ENCODE measurements at places on chromosomes 4 and X.

- no peak for DNase-seq
Observed at GRCh38 chr4:19807505-19807904, 444.2 kb upstream of the SLIT2 start.

DNA sequence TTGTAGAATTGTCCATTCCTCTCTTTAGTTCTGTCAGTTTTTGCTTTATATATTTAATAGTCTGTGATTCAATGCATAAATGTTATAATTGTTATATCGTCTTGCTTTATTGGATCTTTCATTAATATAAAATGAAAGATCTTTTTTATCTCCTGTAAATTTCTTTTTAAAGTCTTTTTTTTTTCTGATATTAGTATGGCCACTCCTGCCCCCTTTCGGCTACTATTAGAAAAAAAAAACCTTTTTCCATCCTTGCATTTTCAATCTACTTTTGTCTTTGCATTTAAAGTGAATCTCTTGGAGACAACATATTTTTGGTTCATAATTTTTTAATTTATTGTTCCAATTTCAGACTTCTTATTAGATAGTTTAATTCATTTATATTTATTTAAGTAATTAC is 677.4 kb upstream of the NDST4 start:
- no peak for DNase-seq

- no peak for DNase-seq
Observed at GRCh38 chr4:176217510-176217909, 22.1 kb upstream of the SPATA4 start.

- DNase-seq = no peak
Observed at GRCh38 chr4:102318526-102318925, 26.8 kb downstream of the SLC39A8 start.

DNA sequence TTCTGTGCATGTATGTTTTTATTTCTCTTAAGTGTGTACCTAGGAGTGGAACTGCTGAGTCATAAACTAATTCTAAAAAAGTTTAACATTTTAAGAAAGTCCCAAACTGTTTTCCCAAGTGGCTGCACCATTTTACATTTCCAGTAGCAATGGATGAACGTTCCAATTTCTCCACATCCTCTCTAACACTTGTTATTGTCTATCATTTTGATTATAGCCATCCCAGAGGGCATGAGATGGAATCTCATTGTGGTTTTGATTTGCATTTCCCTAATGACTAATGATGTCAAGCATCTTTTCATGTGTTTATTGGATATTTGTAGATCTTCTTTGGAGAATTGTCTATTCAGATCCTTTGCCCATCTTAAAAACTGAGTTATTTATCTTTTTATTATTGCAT is 82.5 kb downstream of the PPEF1 start:
- DNase-seq = no peak

GRCh38 chr4:147822128-147822527 is 90.2 kb downstream of the ARHGAP10 start:
- DNase-seq = no peak

GRCh38 chrX:113473418-113473817 is 632.8 kb upstream of the AMOT start:
- DNase-seq = no peak

- DNase-seq = peak; percentile 26
Observed at GRCh38 chr4:149264093-149264733, 551.4 kb downstream of the IQCM start.

- DNase-seq = peak; percentile 6
Observed at GRCh38 chr4:80336582-80336981, 1.1 kb downstream of the CFAP299 start.

DNA sequence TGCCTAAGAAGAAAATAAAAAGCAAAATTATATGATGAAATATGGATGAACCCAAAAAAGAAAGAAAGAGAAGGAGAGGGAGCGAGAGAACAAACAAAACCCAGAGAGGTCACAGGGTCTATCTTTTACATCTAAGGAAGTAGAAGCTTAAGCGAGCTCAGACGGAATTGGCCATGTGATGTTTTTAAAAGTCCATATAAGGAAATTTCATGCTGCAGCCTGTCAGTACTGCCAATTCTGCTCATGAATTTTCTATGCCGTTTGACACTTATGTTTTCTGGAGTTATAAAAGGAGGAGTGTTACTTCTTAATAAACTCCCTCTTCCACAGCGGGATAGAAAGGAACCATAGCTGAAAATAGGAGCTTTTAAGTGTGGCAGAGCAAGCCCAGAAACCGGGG is 32.9 kb upstream of the DCX start:
- no peak for DNase-seq

DNA sequence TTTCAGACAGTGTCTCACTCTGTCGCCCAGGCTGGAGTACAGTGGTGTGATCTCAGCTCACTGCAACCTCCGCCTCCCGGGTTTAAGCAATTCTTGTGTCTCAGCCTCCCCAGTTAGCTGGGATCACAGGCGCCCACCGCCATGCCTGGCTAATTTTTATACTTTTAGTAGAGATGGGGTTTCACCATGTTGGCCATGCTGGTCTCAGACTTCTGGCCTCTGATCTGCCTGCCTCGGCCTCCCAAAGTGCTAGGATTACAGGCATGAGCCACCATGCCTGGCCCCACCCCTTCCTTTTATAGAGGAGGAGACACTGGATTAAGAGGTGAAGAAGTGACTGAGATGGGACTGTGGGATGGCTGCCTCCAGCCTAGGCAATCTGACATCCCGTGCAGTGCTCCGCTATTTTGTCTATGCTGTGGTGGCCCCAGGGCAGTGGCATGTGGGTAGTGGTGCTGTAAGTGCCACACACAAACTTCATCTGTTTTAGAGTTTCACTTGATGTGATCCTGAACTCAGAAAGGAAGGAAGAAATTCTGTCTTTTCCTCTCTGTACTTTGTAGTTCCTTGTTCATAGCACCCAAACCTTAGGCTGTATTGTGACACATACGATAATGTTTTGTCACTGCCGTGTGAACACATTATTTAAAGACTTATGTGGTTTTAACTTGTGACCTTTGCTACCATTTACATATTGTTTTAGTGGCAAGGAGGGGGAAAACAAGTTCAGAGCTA is 48.9 kb downstream of the FNIP2 start:
- no peak for DNase-seq

GRCh38 chr4:71240094-71240493 is 98.7 kb upstream of the SLC4A4 start:
- DNase-seq = no peak

DNA sequence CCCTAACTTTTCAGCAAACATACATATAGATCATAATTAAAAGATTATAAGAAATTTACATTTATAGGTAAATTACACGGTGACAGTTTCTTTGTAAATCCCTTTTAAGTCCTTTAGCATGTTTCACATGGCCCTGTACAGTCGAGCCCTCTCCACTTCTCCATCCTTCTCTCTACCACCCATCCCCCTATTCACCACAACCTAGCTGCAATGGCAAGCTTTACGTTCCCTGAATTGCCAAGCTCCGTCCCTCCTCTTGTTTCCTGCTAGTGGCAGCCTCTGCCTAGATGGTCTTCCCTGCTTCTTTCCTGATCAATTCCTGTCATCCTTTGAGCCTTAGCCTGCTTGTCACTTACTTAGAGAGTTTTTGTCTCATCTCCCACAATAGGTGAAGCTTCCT is 116.2 kb downstream of the TMA16 start:
- no peak for DNase-seq

DNA sequence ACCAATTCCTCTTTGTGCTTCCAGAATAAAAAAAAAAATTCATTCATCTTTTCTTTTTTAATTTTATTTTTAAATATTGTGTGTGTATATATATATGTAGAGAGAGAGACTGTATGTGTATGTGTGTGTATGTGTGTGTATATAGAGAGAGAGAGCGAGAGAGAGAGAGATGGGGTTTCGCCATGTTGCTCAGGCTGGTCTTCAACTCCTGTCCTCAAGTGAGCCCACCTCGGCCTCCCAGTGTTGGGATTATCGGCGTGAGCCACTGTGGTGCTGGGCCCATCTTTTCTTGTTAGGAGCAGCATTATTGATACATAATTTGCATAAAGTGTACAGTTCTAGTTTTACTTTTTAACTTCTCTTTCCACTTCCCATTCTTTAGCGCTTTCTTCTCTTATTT is 33.6 kb downstream of the KDM6A start:
- DNase-seq = no peak

- no peak for DNase-seq
Observed at GRCh38 chr4:96786306-96786705, 946.4 kb downstream of the PDHA2 start.

DNA sequence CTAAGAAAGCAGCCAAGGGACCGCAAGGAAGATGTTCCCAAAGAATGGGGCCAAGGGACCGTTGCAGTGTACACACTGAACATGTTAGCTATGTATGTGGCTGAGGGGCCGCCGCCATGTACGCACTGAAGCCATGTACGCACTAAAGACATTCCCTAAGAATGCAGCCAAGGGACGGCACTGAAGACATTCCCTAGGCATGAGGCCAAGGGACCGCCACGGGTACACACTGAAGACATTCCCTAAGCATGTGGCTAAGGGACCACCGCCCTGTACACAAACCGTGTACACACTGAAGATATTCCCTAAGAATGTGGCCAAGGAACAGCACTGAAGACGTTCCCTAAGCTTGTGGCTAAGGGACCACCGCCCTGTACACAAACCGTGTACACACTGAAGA is 54.0 kb downstream of the DHRSX start:
- DNase-seq = no peak

DNA sequence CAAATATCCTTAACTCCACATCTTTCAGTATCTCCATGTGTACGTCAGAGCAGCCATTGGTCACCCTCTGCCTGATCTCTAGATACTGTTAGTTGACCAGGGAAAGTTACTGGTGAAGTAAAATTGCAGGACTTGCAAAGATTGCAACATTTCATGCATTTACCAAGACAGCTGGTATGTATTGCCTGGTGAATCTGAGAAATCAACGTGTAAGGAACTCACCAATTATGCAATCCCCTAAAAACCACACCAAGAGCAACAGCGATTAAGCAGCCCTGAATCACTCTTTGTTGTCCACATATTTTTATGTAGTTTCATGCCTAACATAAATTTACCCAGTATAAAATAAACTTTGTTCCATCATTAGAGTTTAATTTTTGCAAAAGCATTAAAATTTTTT is 271.2 kb downstream of the NLGN4X start:
- DNase-seq = no peak

- DNase-seq = no peak
Observed at GRCh38 chr4:88040707-88041106, 33.3 kb downstream of the PKD2 start.

DNA sequence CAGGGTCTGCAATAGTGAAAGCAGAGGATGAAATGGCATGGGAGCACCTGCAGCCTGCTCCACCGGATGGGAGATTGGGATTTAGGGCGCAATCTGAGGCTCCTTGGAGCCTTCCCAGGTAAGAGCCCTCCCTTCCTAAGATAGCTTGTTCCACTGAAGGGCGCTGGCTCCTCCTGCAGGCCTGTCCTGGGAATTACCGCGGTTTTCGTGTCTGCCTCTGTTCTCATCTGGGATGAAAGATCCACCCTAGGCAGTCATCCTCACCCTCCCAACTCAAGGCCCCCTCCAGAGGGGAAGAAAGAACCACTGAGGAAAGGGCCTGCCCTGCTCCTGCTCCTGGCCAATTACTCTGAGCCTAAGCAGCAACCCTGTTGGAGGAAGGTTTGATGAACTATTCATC is 547.5 kb downstream of the SMARCA1 start:
- peak; percentile 51 for DNase-seq

DNA sequence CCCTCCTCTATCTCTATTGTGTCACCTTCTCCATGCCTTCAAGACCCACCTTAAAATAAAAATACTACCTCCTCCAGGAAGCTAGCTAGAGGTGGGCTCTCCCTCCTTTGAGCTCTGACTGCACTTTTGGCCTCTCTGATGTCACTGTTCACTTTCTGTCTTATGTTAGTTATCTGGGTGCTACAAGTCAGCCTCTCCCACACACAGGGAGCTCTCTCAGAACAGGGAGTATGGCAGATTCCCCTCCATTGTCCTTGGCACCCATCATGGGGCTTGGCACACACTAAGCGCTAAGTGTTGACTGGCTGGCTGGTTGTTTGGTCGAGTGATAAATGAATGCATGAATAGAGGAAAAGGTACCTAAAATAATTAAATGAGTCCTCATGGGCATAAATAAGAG is 21.2 kb upstream of the KDM5C start:
- no peak for DNase-seq

DNA sequence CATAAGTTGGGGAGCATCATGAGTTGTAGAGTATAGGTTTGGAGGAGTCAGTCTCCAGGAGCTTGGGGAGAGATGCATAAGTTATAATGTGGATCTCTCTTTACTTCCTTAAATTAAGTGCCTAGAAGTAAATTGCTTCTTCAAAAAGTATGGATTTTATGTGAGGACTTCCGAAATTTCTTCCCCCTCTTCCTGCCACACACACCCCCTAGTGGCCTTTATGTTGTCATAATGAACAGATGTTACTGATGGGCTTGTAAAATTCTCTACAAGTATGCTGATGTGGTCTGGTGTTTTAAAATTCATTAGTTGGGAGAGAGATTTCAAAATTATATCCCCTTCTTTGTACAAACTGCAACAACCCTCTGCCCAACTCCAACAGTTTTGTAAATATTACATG is 2.3 kb upstream of the METTL14 start:
- no peak for DNase-seq

- DNase-seq = peak; percentile 62
Observed at GRCh38 chrX:69387567-69388487, 116.3 kb upstream of the NALF2 start.

DNA sequence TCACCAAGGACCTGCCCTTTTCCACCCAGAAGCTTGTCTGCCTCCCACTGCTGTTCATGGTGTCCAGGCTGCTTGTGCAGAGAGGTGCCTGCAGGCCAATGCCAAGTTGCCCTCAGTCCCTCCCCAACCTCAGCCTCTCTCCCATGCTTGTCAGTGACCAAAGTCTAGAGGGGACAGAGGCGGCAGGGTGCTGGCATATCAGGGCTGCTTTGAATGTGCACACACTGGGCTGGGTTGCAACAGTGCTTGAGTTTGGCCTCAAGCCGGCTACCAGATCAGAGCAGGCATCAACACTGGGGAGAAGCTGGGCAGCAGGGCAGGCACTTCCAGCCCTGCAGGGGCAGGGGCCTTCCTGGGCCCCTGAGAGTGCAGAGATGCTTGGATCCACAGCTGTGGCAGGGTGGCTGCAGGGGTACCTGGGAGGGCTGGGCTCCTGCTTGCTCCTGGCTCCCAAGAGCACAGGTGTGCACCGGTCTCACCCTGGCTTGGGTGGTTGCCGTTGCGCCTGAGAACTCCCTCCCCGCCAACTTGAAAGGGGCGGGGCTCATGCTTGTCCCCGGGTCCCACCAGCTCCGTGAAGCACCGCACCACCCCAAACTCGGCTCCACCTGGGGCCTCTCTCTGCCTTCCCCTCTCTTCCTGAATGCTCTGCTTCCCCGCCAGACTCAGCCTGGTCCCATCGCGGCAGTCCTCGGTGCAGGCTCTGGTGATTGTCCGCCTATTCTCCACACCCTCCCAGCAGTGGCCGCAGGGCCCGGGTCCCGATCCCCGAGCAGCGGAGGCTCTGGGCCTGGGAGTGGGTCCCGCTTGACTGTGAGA is 1681.9 kb upstream of the ADGRL3 start:
- no peak for DNase-seq

DNA sequence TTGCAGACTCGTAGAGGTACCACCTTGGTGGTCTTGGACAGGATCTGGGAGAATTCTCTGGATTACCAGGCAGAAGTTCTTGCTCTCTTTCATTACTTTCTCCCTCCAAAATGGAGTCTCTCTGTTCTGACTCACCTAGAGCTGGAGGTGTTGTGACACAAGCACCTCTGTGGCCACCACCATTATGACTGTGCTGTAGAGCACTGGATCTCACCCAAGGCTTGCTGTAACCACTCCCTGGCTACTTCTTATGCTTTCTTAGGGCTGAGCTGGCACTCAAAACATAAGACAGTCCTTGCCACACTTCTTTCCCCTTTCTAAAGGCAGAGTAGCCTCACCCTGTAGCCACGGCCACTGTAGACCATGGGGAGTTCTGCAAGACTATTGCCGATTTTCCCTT is 296.6 kb upstream of the DIPK2B start:
- DNase-seq = no peak

GRCh38 chr4:112952313-112952700 is 97.1 kb upstream of the ANK2 start:
- DNase-seq = no peak
